ENCODE measurements at places on chromosomes 13 and 19.

- 0 out of 2 replicates have a peak, but pooled peaks cover 7% of the 10 kb centered on the region for H3K4me1 ChIP-seq
- H3K4me3 ChIP-seq, result no peak overlapping the region
- H3K27me3 ChIP-seq, result no peaks in the 10 kb centered on the region
- no peak for DNase-seq
- no peaks in the 10 kb centered on the region for H3K36me3 ChIP-seq
- no peak overlapping the region for H3K27ac ChIP-seq
These were observed 9.0 kb downstream of the LSM14A start for GRCh38 chr19:34181111-34181864.

GRCh38 chr13:26155568-26155967, 66.5 kb downstream of the RNF6 start:
- no peak overlapping the region for H3K4me3 ChIP-seq
- no peak for DNase-seq
- H3K27ac ChIP-seq, result no peak overlapping the region
- no peaks in the 10 kb centered on the region for H3K27me3 ChIP-seq
- H3K4me1 ChIP-seq, result no peaks in the 10 kb centered on the region
- H3K36me3 ChIP-seq, result no peaks in the 10 kb centered on the region

GRCh38 chr19:50224986-50225747, 21.7 kb downstream of the MYH14 start:
- H3K4me1 ChIP-seq, result no peaks in the 10 kb centered on the region
- peaks cover 39% of the 10 kb centered on the region for H3K27me3 ChIP-seq
- DNase-seq, result no peak
- H3K36me3 ChIP-seq, result no peaks in the 10 kb centered on the region

DNA sequence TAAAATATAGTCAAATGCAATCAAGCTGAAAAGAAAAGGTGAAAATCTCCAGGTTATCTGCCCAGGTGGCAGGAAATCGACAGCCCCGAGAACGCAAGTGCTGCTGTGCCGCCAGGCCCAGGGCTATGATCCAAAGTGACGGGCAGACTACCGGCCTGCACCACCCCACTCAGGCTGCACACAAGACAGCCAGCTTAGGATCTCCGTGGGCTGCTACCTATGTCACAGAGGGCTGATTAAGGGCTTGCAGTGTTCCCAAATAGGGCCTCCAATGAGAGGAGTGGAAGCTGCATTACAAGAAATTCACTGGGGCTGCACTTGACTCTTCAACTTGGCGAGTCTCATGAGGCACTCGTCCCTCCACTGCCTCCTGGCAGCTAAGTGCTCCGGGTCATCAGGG, 121.8 kb downstream of the CRYL1 start:
- no peaks in the 10 kb centered on the region for H3K4me1 ChIP-seq
- H3K27ac ChIP-seq, result no peak overlapping the region
- H3K27me3 ChIP-seq, result no peaks in the 10 kb centered on the region
- DNase-seq, result no peak
- H3K4me3 ChIP-seq, result no peak overlapping the region
- no peaks in the 10 kb centered on the region for H3K36me3 ChIP-seq

GRCh38 chr19:12611361-12611699, 610 bp downstream of the ZNF791 start:
- H3K36me3 ChIP-seq, result 0 out of 2 replicates have a peak, but pooled peaks cover 6% of the 10 kb centered on the region
- peak overlapping the region; percentile 85 for H3K4me3 ChIP-seq

DNA sequence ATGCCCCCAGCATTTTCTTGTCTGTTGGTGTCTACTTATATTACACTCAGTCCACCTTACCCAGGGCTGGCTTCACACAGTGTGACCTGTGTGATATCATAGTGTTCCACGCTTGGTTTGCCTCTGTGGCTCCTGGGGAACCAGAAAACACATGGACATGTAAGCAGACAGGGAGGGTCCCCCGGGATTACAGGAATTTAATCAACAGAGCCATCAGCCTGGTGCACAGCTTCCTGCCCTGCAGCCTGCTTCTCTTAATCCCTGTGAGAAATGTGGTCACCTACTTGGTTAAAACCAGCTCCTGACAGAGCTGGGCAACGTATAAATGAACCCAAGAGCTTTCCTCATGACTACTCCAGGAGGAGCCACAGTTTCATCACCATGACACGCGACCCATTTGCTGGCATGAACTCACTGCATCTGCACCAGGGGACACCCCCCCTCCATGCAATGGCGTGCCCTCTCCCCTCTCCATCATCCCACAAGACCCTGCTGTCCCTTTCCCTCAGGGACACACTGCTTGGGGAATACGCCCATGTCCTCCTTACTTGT, 152.1 kb downstream of the UQCRFS1 start:
- no peak overlapping the region for H3K4me3 ChIP-seq
- no peaks in the 10 kb centered on the region for H3K36me3 ChIP-seq
- no peak for DNase-seq
- H3K27me3 ChIP-seq, result peaks cover 18% of the 10 kb centered on the region
- no peaks in the 10 kb centered on the region for H3K4me1 ChIP-seq

- H3K4me1 ChIP-seq, result no peaks in the 10 kb centered on the region
- H3K4me3 ChIP-seq, result no peak overlapping the region
- no peak overlapping the region for H3K27ac ChIP-seq
- no peak for DNase-seq
These were observed 5.7 kb downstream of the JAK3 start for GRCh38 chr19:17841810-17842662.

- no peak overlapping the region for H3K27ac ChIP-seq
- H3K4me3 ChIP-seq, result no peak overlapping the region
- H3K36me3 ChIP-seq, result no peaks in the 10 kb centered on the region
These were observed 44.9 kb downstream of the ESD start for GRCh38 chr13:46751811-46752635.

- H3K4me1 ChIP-seq, result no peaks in the 10 kb centered on the region
- no peaks in the 10 kb centered on the region for H3K36me3 ChIP-seq
These were observed 70.5 kb upstream of the CSNK1A1L start for GRCh38 chr13:37175996-37176395.

DNA sequence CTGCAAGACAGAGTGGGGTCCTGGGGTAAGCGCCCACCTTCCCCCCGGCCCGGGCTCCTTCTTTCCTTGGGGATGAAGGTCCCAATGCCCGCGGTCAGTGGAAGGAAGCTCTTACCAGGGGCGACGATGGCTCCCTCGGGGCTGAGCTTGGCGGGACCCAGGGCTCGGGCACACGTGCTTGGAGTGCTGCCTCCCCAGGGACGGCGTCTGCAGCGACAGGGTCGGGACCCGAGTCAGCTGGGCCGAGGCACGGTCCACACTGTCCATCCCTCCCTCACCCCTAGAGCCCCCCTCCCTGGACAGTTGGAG, 3.5 kb downstream of the JSRP1 start:
- DNase-seq, result no peak
- H3K27me3 ChIP-seq, result no peaks in the 10 kb centered on the region
- H3K4me1 ChIP-seq, result peaks cover 20% of the 10 kb centered on the region
- 0 out of 2 replicates have a peak, but pooled peaks cover 5% of the 10 kb centered on the region for H3K36me3 ChIP-seq

GRCh38 chr19:27750391-27751043, 1462.4 kb downstream of the UQCRFS1 start:
- H3K4me1 ChIP-seq, result no peaks in the 10 kb centered on the region
- H3K4me3 ChIP-seq, result no peak overlapping the region
- H3K27ac ChIP-seq, result no peak overlapping the region
- no peaks in the 10 kb centered on the region for H3K27me3 ChIP-seq
- no peak for DNase-seq

- no peak overlapping the region for H3K27ac ChIP-seq
- H3K4me3 ChIP-seq, result no peak overlapping the region
- H3K36me3 ChIP-seq, result no peaks in the 10 kb centered on the region
- no peak for DNase-seq
- no peaks in the 10 kb centered on the region for H3K4me1 ChIP-seq
These were observed 51.6 kb downstream of the SACS start for GRCh38 chr13:23381866-23382265.

DNA sequence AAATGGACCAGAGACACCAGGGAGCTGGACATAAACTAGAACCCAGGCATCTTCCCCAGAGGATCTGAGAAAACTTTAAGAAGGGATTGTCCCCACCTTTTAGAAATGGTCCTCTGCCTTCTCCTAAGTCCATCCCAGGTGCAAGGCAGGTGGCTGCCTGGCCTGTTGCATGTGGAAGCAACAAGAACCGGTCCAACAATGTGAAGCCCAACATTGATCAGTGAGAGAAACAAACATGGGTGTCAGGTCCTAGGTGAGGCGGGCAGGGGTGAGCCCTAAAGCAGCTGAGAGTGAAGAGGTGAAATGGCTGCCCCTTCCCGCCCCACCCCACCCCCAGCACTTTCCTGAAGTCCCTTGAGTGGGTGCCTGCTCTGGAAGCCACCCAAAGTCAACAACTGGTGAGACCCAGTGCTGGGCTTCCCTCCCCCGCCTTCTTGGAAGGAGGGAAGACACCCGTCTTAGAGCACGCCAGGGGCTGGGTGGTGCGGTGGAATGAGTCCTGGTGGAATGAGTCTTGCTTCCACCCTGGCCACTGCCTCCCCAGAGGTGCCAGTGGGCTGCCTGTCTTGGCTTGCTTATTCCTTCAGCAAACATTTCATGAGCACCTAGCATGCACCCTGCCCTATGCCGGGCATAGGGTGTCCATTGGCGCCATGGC, 1.7 kb downstream of the AP1M1 start:
- no peak overlapping the region for H3K4me3 ChIP-seq
- H3K27ac ChIP-seq, result no peak overlapping the region
- no peak for DNase-seq
- no peaks in the 10 kb centered on the region for H3K27me3 ChIP-seq
- peaks cover 4% of the 10 kb centered on the region for H3K4me1 ChIP-seq

GRCh38 chr19:2734589-2735288, 5.1 kb downstream of the SLC39A3 start:
- no peak overlapping the region for H3K4me3 ChIP-seq
- no peak overlapping the region for H3K27ac ChIP-seq
- no peaks in the 10 kb centered on the region for H3K4me1 ChIP-seq

DNA sequence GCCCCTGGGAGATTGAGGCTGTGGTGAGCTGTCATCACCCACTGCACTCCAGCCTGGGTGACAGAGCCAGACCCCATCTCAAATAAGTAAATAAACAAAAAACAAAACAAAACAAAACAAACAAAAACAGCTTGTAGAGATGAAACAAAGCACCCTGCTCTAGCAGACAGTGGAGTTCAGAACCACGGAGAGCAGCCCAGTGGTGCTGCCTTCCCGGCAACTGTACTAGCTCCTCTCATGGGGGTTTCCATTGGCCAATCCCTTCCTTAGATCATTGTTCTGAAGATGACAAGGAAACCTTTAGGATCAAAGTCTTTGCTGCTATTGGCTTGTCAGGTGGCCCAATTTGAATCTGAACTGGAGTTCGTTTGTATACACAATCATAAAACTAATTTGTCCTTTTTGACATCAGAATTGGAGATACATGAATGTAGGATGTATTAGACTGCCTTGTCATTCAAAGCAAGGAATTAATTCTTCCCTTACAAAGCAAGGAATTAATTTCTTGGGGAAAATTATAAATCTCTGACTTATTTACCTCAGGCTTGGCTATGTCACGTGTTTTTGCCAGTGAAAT, 19.7 kb upstream of the SYCN start:
- DNase-seq, result peak; percentile 10
- no peak overlapping the region for H3K4me3 ChIP-seq
- no peak overlapping the region for H3K27ac ChIP-seq
- no peaks in the 10 kb centered on the region for H3K36me3 ChIP-seq

DNA sequence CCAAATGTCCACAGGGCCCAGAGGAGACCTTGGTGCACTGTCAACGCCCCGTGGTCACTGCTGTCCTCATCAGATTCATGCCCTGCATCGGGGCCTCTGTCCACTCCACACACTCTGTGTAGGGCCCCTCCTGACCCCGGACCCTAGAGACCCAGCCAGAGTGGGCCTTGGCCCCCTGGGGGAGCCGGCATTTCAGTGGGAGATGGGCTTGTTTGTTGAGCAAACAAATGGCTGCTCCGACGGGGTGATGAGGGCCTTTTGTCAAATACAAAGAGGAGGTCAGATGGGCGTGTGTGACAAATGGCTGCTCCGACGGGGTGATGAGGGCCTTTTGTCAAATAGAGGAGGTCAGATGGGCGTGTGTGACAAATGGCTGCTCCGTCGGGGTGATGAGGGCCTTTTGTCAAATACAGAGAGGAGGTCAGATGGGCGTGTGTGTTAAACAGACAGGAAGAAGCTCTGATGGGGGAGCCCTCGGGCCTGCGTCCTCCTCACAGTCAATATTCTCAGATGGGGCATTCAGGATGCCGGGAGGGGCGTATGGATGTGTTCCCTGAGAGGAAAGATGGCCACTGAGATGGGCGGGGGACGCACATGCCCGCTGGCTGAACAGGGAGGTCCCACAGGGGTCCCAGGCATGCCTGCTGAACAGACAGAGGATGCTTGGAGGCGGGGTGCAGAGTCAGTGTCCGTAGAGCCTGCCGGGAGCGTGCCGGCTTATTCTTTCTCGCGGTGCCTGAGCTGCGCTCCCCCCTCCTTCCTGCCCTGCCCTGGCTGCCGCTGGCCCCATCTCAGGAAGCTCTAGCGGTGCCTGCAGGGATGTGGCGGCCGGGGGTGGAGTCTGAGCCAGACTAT, 36.3 kb downstream of the SMIM24 start:
- no peaks in the 10 kb centered on the region for H3K36me3 ChIP-seq
- no peak overlapping the region for H3K27ac ChIP-seq
- H3K4me1 ChIP-seq, result no peaks in the 10 kb centered on the region

- H3K27ac ChIP-seq, result no peak overlapping the region
- DNase-seq, result no peak
- no peaks in the 10 kb centered on the region for H3K4me1 ChIP-seq
- no peaks in the 10 kb centered on the region for H3K27me3 ChIP-seq
- no peaks in the 10 kb centered on the region for H3K36me3 ChIP-seq
- no peak overlapping the region for H3K4me3 ChIP-seq
These were observed 15.0 kb downstream of the IGLON5 start for GRCh38 chr19:51326216-51327065.

DNA sequence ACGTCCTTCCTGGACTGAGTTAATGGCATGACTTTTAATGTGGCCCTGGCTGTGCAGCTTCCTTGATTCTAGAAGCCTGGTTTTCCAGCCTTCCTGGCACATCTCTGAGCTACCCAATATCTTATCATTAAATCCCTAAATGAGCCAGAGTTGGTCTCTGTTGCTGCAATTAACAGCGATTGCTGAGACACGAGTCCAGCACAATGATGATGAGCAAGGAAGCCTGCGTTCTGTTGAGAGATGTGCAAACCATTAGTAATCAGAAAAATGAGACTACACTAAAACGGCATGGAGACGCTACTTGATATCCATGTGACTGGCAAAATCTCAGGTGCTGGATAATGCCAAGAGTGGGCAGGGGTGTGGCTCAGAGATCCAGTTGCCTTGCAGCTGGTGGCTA, 26.2 kb downstream of the GPR42 start:
- no peaks in the 10 kb centered on the region for H3K36me3 ChIP-seq
- H3K27me3 ChIP-seq, result peaks cover 16% of the 10 kb centered on the region
- H3K4me3 ChIP-seq, result no peak overlapping the region
